A172 (cell line): ENCODE measurements at places on chromosomes 7 and 10.

GRCh38 chr7:24754906-24755506, 2.3 kb downstream of the GSDME start:
- no peak for DNase-seq

- DNase-seq = peak; percentile 8
Measured at GRCh38 chr7:96547371-96547811, 162.3 kb downstream of the SEM1 start.

DNA sequence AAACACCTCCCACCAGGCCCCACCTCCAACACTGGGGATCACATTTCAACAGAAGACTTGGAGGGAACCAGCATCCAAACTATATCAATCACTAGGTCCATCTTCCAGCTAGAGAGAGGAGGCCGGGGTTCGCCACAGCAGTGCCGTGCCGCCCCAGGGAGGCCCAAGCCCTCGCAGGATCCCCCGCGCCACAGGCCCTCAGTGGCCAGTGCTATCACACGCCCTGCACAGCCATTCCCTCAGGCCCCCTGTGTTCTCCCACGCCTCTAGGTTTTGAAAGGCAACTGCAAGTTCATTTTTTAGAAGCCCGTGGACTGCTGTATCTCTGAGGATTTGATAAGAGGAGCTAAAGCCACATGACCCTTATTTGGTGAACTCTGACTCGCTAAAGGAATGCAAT, 136.4 kb downstream of the OAT start:
- no peak for DNase-seq

GRCh38 chr10:21912625-21913024, 90.9 kb downstream of the DNAJC1 start:
- DNase-seq = no peak

GRCh38 chr10:80444646-80445319, 9.3 kb upstream of the TSPAN14 start:
- DNase-seq = peak; percentile 76

- DNase-seq = no peak
Measured at GRCh38 chr7:139772115-139772514, 5.7 kb downstream of the HIPK2 start.
